Stimulated activated CD4-positive, alpha-beta T cell treated with anti-CD3 and anti-CD28 coated beads, Interleukin-12 subunit alpha, Interleukin-12 subunit beta, amount 100 ng/mL, for 24 hours (primary cell): ENCODE measurements at places on chromosomes 1 and 21.

GRCh38 chr1:38918568-38918967 lies 23.1 kb downstream of the RHBDL2 start:
- no peak for DNase-seq

GRCh38 chr21:37208056-37208721 lies 58.9 kb downstream of the VPS26C start:
- DNase-seq, result peak; percentile 13

- DNase-seq, result no peak
These were observed 18.1 kb upstream of the BEND5 start for GRCh38 chr1:48794816-48795215.

DNA sequence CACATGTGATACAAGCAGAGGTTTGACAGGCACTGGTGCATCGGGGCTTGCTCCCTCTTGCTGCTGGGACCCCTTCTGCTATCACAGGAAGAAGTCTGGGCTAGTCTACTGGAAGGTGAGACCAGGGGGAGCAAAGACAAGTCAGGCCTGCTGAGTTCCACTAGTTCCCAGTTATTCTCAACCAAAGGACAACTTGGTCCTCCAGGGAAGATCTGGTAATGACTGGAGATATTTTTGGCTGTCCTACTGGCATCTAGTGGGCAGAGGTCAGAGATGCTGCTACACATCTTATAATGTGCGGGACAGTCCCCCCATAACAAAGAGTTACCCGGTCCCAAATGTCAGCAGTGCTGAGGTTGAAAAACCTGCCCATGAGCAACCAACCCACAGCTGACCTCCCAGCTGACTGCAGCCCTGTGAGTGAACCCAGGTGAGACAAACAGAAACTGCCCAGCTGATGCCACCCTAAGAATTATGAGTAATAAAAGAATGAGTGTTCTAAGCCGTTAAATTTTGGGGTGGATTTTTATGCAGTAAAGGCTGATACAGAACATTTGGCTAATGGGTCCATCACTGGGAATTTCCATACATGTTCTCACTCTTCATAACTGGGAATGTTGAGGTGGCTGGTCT lies 71.6 kb downstream of the NENF start:
- DNase-seq, result no peak

GRCh38 chr1:30652152-30652841 lies 71.1 kb downstream of the MATN1 start:
- DNase-seq, result no peak

GRCh38 chr1:3515774-3516480 lies 61.5 kb downstream of the ARHGEF16 start:
- DNase-seq, result no peak

DNA sequence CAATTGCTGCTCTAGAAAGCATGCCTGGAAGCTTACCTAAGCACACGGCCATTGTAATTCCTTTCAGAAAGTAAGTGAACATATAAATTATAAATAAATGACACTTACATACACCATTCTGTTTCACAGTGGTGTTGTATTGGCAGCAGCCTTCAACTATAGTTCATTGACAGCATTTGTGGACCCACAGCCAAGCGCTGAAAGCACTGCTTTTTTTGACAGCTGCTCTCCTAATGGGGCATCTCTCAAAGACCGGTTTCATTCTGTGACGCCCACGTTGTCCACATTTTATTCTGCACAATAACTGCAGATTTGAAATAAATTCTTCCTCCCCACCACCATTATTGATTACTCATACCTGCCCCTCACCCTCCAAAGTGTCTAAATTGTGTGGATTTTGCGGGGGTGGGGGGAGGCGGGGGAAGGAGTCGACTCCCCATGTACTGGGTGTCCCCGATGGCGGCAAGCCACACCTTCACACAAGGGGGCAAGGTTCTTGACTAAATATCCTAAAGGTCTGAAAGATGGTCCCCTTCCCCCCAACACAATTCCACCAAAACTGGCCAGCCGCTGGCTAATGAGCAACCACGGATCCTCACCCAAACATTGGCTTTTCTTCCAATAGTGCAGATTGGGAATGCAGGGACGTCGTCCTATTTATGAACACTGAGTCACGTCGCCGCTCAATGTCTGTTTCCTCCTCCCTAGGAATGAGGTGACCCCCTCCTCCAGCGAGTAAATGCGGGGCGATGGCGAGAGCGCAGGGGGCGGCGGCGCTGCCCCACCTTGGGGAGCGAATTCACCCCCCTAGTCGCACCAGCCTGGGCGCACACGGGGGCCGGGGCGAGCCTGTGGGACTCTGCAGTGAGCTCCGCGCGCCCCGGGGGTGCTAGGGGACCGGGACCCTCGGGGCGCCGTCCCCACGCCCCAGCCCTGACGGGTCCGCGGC lies 960 bp downstream of the RCAN1 start:
- DNase-seq, result no peak

DNA sequence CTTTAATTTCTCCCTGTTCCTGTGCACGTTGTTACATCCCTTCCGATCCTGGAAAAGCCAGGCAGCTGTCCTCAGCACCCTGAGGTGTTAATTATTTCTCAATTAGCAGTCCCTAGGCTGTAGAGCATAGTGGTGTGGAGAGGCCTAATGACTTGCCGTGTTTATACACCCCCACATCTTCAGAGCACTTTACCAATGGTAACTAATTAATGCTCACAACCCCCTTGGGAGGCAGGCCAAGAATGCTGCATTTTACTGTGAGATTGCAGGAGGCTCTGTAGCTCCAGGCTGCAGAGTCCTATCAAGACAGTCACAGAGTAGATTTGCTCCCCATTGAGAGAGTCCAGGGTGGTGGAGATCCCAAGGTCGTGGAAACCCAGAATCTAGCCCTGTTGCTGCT lies 2.4 kb upstream of the PARS2 start:
- DNase-seq, result no peak

GRCh38 chr1:7393136-7393535 lies 378.0 kb upstream of the VAMP3 start:
- no peak for DNase-seq

- DNase-seq, result no peak
These were observed 5.5 kb downstream of the GLIS1 start for GRCh38 chr1:53733447-53733931.

GRCh38 chr1:71650119-71650518 lies 569.3 kb upstream of the ZRANB2 start:
- DNase-seq, result no peak
